ENCODE measurements at places on chromosomes 3 and 15.

- peak; percentile 59 for DNase-seq
Observed at GRCh38 chr3:114706591-114707232, 412.9 kb downstream of the TIGIT start.

GRCh38 chr15:85753261-85753660, 41.5 kb downstream of the KLHL25 start:
- DNase-seq, result no peak

- peak; percentile 35 for DNase-seq
Observed at GRCh38 chr3:123765475-123766128, 118.5 kb downstream of the MYLK start.

- no peak for DNase-seq
Observed at GRCh38 chr15:100878648-100879047, 983 bp upstream of the ALDH1A3 start.

- DNase-seq, result no peak
Observed at GRCh38 chr3:168072323-168072650, 23.4 kb downstream of the GOLIM4 start.

DNA sequence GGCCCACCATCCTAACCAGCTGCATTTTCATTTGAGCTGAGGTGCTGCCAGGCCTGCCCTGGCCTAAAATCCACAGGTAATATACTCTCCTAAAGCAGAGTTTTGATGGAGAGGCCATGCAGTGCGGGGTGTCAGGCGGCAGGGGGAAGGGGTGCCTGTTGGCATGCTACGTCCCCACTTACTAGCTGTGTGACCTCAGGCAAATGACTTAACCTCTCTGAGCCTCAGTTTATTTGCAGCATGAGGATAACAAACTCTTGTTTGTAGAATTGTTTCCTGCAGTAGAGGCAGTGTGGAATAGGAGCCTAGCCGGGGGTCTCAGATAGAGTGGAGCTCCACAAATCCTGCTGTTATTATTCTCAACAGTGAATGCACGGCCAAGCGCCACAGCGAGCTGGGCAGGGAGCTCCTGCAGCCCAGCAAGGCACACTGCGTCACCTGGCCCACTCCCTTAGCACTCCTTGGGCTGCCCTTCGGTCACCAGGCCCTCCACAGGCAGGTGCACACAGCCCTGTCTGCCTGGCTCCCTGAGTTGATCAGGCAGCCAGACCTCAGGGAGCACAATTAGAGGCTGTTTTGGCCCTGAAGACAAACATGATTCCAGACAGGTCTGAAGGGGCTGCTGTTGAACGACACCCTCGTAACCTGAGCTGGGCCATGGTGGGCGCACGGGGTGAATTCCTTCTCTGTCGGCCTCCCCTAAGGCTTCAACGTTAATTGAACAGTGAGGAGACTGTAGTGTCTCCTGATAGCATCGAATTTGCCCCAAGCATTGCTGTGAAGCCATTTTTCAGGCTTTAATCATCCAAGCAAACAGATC, 248.8 kb upstream of the LYSMD4 start:
- DNase-seq, result no peak

DNA sequence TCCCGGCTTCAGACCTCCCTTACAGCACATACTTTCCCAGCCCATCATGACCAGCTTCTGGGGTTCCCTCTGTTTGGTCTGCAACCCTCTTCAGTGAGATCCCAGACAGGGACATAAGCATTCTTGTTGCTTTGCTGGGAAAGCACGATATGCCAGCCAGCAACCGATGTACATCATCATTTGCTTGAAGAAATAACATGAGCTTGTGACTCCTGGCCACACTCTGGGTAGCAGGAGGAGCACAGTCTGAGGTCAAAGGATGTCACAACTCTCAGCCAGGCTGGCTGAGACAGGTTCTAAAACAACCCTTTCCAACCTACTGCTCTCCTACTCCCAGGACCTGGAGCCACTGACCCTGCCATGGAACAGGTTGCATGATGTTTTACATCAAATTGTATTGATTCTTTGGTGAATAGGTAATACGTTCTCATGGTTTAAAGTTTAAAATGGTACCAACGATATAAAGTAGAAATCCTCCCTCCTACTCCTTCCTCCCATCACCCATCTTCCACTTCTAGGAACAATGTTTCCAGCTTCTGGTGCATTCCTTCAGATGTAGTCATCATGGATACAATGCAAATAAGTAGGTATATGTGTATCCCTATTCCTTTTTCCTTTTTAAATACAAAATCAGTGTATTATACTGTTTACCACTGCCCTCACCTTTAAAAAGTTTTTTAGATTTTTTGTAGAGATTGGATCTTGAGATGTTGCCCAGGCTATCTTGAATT, 190.3 kb downstream of the OPA1 start:
- no peak for DNase-seq

- DNase-seq, result peak; percentile 41
Observed at GRCh38 chr15:53962646-53963561, 15.3 kb upstream of the UNC13C start.

DNA sequence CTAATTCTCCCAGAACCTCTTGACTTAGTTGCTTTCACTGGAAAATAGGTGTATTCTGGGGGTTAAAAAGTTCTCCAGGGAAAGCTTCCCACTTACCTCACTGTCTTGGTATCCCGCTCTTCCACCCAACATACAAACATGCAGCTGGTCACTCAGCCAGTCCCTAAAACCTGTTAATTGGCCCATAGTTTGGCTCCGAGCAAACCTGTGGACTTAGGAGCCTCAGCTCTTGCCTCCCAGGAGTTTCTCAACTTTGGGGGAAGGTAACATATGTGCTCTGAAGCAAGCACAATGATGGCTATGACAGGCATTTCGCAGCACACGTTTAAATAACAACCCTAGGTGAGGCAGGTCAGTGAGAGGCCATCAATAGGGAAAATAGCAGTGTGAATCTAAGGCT, 25.8 kb upstream of the LRRFIP2 start:
- no peak for DNase-seq

DNA sequence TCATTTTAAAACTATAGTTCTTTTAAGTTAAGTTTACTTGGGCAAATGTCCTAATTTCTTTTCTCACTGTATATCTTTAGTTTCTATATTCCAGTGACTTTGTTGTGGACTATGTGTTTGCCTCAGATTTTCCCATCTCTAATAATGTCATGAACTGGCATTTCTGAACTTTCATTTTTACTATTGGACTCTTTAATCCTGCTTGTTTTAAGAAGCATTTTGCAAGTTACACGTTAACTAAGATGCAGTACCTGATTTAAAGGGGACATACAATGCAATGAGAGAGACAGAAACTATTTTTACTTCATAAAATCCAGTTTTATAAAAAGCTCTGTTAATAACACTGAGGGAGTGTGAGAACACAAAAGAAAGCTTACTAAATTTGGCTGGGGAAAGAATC, 58.6 kb upstream of the PHLDB2 start:
- DNase-seq, result no peak

GRCh38 chr3:115666081-115666480, 42.8 kb downstream of the GAP43 start:
- no peak for DNase-seq

- DNase-seq, result no peak
Observed at GRCh38 chr3:48394391-48394790, 22.4 kb downstream of the FBXW12 start.

- DNase-seq, result no peak
Observed at GRCh38 chr3:155748611-155749365, 3.9 kb upstream of the PLCH1 start.

DNA sequence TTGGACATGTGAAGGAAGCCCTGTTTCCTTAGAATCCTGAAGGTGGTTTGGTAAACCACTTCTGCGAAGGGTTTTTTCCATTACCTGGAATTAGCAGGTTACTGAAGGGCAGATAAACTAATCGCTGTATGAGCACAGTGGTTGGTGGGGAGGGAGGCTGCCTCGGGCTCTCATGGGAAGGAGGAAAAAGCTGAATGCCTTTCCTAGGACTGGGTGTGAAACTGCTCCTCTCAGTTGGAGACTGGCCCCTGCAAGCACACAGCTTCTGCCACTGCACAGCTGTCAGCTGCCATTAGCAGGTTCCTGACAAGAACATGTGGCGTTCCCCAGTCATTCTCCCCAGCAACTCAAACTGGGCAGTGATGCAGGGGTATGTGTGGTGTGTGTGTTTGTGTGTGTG, 376.3 kb downstream of the GAP43 start:
- DNase-seq, result no peak

GRCh38 chr3:194168994-194169393, 33.0 kb downstream of the HES1 start:
- no peak for DNase-seq

DNA sequence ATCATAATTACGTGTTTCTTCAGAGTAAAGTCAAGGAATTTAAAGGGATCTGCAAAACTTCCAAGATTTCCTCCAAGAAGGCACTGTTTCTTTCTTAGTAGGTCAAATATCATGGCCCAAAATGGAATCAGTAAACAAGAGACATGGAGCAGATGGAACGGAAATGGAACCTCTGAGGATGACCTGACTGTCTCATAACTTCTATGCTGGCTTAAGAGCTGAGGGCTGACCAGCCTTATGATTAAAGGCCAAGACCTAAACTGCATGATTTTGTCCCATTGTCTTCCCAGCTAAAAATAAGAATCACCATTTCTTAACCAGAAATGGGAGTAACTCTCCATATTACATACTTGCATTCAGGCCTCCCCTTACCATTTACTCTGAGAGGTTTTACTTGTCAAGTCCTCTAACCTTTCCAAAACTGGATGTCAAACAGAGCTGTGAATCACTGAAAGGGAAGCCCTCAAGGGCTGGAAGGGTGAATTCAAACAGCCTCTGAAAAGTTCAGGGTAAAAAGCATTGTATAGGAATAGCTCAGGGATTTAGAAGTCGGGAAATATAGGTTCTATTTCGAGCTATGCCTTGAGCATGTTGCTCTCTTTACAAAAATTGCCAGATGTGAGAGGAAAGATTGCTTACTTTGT, 103.7 kb downstream of the MEIS2 start:
- DNase-seq, result no peak

- no peak for DNase-seq
Observed at GRCh38 chr3:45560281-45560971, 34.1 kb upstream of the LIMD1 start.

- no peak for DNase-seq
Observed at GRCh38 chr3:94416768-94417167, 353.9 kb downstream of the NSUN3 start.

- no peak for DNase-seq
Observed at GRCh38 chr3:41448396-41448795, 249.1 kb downstream of the CTNNB1 start.

DNA sequence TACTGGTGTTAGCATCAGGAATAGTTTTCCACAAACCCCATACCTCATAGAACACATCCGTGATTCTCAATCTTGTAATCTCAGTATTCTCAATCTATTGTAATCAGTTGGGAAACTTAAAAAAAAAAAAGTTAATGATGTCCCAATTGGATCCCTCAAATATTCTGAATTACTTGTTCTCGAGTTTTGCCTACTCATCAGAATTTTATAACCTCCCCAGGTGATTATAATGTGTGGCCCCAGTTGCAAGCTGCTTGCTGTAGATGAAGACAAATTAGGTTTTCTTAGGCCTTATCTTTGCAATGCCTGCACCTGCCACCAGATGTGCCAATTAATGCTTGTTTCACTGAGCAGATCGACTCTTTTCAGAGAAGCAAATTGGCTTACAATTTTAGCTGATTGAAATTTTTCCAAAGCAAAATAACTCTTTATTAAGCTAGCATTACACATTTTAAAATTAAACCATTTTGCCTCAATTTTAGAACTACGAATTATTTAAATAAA, 19.0 kb upstream of the DIPK2A start:
- DNase-seq, result no peak

- DNase-seq, result no peak
Observed at GRCh38 chr3:49534581-49535441, 19.5 kb upstream of the BSN start.

DNA sequence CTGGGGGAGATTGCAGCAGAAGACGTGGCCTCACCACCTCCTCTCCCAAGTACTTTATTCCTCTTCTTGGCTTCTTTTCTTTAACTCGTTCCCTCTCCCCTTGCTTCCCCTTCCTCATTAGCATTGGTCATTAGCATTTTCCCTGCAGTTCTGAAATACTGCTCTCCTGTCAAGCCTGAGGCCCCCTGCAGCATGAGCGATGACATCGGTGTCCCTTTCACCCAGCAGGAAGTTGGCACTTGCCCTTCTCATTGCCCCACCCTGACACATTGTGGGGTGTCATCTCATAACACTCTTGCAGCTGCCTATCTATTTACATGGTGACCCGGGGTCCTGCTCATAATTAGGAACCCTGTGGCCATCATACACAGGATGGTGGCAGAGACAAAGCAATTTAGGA, 167.1 kb downstream of the ARRDC4 start:
- DNase-seq, result no peak

GRCh38 chr15:73397461-73397860, 28.7 kb upstream of the HCN4 start:
- DNase-seq, result no peak

DNA sequence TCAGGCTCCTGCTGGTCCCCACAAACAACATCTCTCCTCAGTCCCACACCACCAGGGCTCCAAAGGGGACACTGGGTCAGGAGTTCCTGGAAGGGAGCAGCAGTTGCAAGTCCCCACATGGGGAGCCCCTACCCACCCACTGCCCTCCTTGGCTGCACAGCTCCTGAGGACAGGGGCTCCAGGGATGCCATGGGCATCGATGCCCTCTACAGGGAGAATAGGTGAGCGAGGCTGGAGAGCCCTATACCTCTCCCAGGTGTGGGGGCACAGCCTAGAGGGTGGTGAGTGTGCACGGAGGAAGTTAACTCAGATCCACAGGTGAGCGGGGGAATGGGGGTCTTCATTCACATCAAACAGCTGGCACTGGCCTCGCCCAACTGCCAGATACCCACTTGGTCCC, 141.2 kb upstream of the LINGO1 start:
- no peak for DNase-seq

DNA sequence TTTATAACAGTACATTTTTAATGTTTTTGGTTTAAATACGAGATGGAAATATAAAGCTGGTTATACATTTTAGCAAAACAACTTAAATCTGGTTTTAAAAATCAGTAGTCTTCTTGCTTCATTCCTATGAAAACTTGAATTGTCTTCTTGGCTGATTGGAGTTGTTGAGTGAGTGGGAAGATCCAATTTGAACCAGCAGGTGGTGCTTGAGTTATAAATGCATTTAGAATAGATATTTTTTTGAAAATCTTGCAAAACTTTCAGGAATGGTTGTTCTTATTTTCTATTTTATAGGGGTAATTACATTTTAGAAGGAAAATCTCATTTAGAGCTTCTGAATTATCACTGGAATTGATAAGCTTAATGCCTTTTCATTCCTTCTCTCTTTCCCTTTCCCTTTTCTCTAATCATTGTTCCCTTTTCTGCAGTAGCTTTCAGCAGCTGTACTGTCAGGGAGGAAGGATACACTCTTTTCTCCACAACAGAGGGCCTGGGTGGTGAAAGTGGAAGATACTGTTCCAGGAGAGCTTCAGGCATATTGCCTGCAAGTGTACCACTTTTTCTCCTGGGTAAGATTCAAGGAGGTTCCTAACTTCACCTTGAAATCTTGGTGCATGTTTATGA, 335.6 kb downstream of the NLGN1 start:
- DNase-seq, result peak; percentile 62

- no peak for DNase-seq
Observed at GRCh38 chr15:83489690-83490089, 42.5 kb downstream of the SH3GL3 start.

GRCh38 chr3:177201700-177202397, 4.6 kb upstream of the TBL1XR1 start:
- DNase-seq, result peak; percentile 42

GRCh38 chr15:98076021-98076816, 115.7 kb downstream of the ARRDC4 start:
- DNase-seq, result no peak
